ENCODE measurements at places on chromosomes 12 and 14. TPM values are rescaled to one million over a fixed set of nuclear protein-coding genes. Genes with fewer than 3 reads are reported as not detected.

The MFAP5 gene
- 1.8 TPM for total RNA-seq

The CLEC4C gene
- total RNA-seq = not detected

The FSCB gene
- not detected for total RNA-seq

The HOTAIR gene
- 1.1 TPM for total RNA-seq

The IAPP gene
- not detected for total RNA-seq

The ADGRD1 gene
- 5.5 TPM for total RNA-seq

The CLEC1B gene
- total RNA-seq = 0.51 TPM

The REC8 gene
- total RNA-seq = 486 TPM

The ACSM4 gene
- total RNA-seq = not detected

The SRGAP1 gene
- total RNA-seq = 9.6 TPM

The A2M gene
- 4.3 TPM for total RNA-seq

The C14orf93 gene
- 14.0 TPM for total RNA-seq

The MAPK1IP1L gene
- 119 TPM for total RNA-seq

The DBX2 gene
- not detected for total RNA-seq

The KRT73 gene
- not detected for total RNA-seq

The KRT72 gene
- not detected for total RNA-seq

The CYP27B1 gene
- total RNA-seq = 4.0 TPM

The HVCN1 gene
- 5.1 TPM for total RNA-seq

All from mesothelial cell of epicardium (in vitro differentiated cells).